ENCODE measurements at places on chromosomes 4 and X.

DNA sequence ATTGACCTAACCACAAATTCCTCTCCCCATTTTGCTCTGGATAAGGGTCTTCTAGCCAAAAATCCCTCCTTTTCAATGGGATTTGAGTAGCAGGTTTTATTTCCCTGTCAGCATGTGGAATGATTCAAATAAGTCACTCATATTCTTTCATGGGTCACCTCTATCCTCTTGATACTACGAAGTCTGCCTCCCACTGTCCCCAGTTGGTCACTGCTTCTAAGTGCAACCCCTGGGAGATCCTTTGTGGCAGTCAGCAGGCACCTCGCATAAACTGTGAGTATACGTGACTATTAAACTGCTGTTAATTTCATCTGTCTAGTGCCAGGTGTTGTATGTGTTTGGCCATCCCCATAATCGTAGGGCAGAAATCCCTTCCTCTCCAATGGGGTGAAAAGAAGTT, 1667.9 kb upstream of the PCDH7 start:
- no peak for DNase-seq

GRCh38 chr4:188955066-188955465, 815.8 kb downstream of the TRIML1 start:
- DNase-seq, result no peak

DNA sequence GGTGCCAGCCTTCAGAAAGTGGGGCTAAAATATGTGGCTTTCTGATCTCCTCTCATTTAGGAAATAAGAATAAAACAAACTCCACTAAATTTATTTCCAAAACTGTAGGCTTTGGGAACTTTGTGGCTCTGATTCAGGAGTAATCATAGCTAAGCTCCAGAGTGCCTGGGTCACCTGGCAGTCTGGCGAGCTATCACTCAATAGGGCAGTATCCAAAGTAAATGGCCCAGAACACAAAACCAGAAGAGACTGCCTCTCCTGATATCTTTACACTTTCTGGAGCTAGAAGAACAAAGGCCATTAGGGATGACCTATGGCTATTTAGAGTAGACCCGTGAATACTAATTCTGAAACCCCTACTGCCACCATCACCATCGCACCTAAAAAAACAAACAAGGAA, 17.0 kb upstream of the PPARGC1A start:
- DNase-seq, result no peak

DNA sequence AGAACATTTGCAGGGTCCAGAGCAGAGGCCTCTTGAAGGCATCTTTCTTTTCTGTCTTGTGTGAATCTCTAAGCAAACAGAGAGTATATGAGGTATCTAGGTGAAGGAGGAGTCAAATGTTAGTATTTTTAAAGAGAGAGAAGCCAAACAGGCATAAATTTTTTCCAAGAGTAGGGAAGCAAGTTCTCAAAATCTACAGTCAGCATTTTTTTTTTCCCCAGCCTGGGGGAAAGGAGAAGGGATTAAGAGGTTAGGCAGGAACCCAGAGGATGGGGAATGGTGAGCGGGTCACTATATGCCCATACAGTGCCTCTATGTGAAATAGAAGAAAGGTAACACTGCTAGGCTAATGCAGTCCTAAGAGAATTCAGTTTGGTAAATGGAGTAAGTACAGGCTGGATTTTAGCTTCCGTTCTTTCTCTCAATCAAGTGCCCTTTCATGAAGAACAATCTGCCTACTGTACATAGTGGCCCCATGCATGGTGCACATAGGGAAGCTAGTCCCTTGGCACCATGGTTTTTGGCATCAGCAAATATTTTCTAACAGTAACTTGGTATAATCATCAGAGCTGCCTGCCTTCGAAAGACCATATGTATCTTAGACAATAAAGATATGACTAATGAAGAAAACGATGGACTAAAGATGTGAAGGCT, 163.1 kb upstream of the MAB21L2 start:
- DNase-seq, result no peak

GRCh38 chr4:8402640-8403039, 37.9 kb downstream of the ACOX3 start:
- DNase-seq, result no peak

DNA sequence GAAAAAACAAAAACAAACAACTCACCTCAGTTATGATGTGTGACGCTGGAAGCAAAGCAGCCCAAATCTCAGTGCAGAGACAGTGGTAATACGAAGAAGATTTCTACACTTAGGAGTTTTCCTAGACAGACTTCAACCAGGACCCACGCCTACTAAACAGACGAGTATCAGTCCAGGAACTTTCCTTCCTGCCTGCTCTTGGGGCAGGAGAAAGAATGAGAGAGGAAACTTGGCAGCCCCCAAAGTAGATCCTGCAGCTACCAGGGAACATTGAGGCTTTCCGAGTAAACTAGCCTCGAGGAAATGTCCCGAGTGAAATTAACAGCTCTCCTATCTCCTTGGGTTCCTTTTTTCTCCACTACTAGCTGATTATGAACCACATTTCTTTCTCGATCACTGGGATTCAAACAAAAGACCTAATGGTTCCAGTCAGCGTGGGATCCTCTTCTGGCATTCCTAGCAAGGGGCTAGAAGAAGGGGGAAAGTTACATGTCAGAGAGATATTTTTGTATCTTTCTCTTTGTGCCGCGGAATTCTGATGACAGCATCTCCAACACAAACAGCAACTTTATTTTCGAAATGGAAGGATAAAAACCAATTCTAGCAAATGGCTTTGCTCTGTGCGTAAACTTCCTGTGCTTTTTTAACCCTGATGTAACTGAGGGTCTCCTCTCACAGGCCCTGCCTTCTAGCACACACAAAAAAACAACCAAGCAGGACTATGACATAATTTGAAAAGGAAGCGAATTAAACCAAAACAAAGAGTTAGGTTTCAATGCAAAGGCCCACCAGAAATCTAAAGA, 53.2 kb downstream of the PPM1K start:
- DNase-seq, result no peak

- DNase-seq, result peak; percentile 4
These were observed 30.3 kb upstream of the RGN start for GRCh38 chrX:47047989-47048388.

GRCh38 chr4:108581083-108581482, 39.3 kb upstream of the RPL34 start:
- no peak for DNase-seq
